ENCODE measurements at places on chromosomes 4 and X. TPM values are rescaled to one million over a fixed set of nuclear protein-coding genes. Genes with fewer than 3 reads are reported as not detected.

- DNase-seq = no peak
These were observed 8.3 kb upstream of the CPE start for GRCh38 chr4:165370530-165370929.

GRCh38 chrX:153307276-153308178 is 14.0 kb downstream of the PNMA6F start:
- DNase-seq = no peak

DNA sequence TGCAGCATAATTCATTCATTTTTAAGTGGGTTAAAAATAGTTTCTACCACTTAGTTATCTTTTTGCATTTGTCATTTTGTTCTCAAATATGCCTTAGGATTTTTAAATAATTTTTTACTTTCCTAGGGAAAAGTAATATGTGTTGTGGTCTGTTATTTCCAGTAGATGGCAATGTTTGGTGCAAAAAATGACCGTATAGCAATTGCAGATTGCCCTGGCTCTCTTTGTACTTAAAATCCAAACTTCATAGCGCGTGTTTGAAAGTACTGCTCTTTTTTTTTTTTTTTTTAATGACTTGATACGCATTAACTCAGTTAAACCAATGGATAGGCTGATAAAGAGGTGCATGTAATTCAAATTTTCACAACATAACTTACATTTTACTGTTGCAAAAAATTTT is 74.4 kb upstream of the RBMX start:
- no peak for DNase-seq

GRCh38 chr4:113292371-113293042 is 243.1 kb downstream of the ANK2 start:
- no peak for DNase-seq

GRCh38 chr4:108113229-108113628 is 55.5 kb downstream of the LEF1 start:
- peak; percentile 81 for DNase-seq

DNA sequence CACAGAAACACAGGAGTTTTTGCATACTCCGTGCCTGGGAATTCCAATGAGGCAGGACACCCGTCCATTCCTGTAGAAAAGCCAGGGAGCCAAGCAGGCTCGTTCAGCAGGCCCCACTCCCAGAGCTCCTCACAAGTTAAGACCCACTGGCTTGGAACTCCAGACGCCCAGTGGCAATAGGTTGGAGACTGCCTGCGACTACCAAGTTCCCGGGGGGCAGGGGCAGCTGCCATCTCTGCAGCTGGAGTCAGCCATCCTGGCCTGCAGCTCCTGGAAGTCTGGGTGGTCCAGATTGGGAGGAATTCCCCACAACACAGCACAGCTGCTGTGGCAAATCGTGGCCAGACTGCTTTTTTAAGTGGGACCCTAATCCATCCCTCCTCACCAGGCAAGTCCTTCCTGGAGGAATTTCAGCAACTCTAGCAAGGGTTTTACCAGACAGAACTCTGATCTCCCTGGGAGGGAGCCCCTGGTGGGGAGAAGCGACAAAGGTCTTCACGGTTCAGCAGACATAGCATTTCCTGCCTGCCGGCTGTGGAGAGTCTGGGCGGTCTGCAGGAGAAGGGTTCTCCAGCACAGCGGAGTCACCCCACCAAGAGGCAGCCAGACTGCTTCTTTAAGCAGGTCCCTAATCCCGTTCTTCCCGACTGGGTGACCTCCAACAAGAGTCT is 231.9 kb downstream of the STPG2 start:
- no peak for DNase-seq

Gene SPARCL1
- not detected for total RNA-seq

Gene SPACA5B
- not detected for total RNA-seq

Gene CCDC160
- not detected for total RNA-seq

DNA sequence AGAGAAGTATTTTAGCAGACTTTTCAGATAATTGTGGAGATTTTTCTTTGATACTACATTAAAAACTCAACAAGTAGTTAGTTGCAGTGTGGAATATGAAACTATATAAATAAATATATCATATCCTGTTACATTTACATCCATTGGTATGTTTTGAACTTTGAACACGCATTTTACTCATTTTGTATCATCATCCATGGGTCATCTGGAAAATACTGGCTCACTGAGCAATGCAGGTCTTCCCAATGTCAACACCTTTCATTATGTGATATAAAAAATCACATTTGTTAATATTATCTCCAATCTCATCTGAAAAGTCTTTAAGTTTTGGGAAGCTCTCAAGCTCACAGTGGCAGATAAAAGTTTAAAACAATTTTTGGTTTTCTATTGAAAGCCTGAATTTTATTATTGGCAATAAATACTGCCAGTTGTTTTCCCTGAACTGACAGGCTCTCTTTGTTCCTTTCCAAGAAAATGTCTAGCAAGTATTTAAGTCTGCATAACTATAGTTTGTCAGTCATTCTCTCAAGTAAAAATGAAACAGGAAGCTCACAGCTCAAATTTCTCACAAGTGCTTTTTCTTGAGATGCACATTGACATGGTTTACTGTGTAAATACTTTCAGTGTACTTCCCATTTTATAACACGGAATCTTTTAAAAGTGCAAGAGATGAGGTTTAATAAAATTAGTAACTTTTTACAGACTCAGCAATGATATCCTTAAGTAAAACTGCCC is 183.5 kb upstream of the GPC4 start:
- DNase-seq = no peak

GRCh38 chr4:54098375-54098774 is 1.6 kb upstream of the GSX2 start:
- DNase-seq = no peak

DNA sequence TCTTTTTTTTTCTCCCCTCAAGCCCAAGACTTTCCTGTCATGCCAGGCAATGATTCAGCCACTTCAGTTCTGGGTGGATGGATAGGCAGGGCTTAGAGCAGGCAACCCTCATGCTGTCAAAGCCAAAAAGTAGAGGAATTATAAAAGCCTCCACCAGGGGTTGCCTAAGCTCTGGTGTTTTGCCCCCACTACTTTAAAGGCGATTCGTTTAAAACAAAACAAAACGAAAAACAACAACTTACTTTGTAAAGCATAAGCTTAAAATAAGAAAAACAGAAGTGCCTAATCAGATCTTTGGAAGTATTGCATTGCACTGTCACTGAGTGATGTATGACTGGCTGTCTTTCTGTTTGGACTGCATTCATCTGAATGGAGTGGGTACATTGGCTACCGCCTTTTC is 5.3 kb upstream of the IDS start:
- DNase-seq = no peak

Gene SMIM43
- total RNA-seq = 0.42 TPM

Gene AWAT2
- total RNA-seq = not detected
